ENCODE measurements at places on chromosomes 7 and 10. TPM values are rescaled to one million over a fixed set of nuclear protein-coding genes. Genes with fewer than 3 reads are reported as not detected.

Gene SLC18A3
- not detected for total RNA-seq

Gene TMEM26
- 1.5 TPM for total RNA-seq

- H3K27ac ChIP-seq: no peak overlapping the region
- H3K4me1 ChIP-seq: no peaks in the 10 kb centered on the region
- H3K27me3 ChIP-seq: peaks cover 5% of the 10 kb centered on the region
- DNase-seq: peak; percentile 63
- no peak overlapping the region for H3K4me3 ChIP-seq
These were observed 31.6 kb upstream of the TMEM254 start for GRCh38 chr10:80046629-80047441.

Gene WNT2
- 3.9 TPM for total RNA-seq

GRCh38 chr10:95289921-95290421, 832 bp downstream of the PDLIM1 start:
- H3K4me1 ChIP-seq: peaks cover 14% of the 10 kb centered on the region
- no peaks in the 10 kb centered on the region for H3K27me3 ChIP-seq
- no peak for DNase-seq

Gene GOLGA7B
- not detected for total RNA-seq

- H3K4me1 ChIP-seq: no peaks in the 10 kb centered on the region
- no peak overlapping the region for H3K27ac ChIP-seq
- no peaks in the 10 kb centered on the region for H3K36me3 ChIP-seq
These were observed 209.1 kb downstream of the CREB5 start for GRCh38 chr7:28621369-28621841.

- no peaks in the 10 kb centered on the region for H3K4me1 ChIP-seq
- H3K4me3 ChIP-seq: no peak overlapping the region
- H3K36me3 ChIP-seq: no peaks in the 10 kb centered on the region
- DNase-seq: no peak
- H3K27me3 ChIP-seq: no peaks in the 10 kb centered on the region
- no peak overlapping the region for H3K27ac ChIP-seq
These were observed 418.6 kb upstream of the NPVF start for GRCh38 chr7:25646726-25647413.

Gene CUBN
- total RNA-seq: 1.3 TPM

DNA sequence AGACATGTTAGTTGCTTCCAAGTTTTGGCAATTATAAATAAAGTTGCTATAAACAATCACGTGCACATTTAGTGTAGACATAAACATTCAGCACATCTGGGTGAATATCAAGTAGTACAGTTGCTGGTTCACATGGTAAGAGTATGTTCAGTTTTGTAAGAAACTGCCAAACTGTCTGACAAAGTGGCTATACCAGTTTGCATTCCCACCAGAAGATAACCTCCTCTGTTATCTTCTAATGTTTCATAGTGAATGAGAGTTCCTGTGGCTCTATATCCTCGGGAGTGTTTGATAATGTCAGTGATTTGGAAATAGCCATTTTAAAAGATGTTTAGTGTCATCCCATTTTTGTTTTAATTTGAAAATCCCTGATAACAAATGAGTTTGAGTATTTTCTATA, 259.6 kb upstream of the PLXDC2 start:
- H3K36me3 ChIP-seq: no peaks in the 10 kb centered on the region
- no peak overlapping the region for H3K27ac ChIP-seq
- no peaks in the 10 kb centered on the region for H3K4me1 ChIP-seq
- H3K4me3 ChIP-seq: no peak overlapping the region
- H3K27me3 ChIP-seq: no peaks in the 10 kb centered on the region
- DNase-seq: no peak

- H3K36me3 ChIP-seq: no peaks in the 10 kb centered on the region
- H3K4me3 ChIP-seq: no peak overlapping the region
- H3K4me1 ChIP-seq: no peaks in the 10 kb centered on the region
These were observed 66.5 kb downstream of the RAB11FIP2 start for GRCh38 chr10:117980216-117980615.

DNA sequence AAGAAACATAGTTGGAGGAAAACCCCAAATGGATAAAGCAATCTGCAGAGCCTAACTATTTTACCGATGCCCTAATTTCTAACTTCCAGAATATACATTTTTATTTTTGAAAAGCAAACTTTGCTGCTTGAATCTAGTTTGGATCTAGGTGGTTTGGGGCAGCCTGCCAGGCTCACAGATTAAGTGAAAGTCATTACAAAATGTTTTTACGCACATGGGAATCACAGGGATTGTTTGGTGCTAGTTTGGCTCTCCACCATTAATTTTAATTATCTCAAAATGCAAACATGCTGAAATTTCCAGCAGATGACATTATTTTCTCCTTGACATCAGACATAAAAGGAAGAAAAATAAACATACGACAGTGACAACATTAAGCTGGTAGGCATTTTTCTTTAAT, 166.7 kb upstream of the INHBA start:
- H3K27me3 ChIP-seq: no peaks in the 10 kb centered on the region
- peak; percentile 60 for DNase-seq
- no peaks in the 10 kb centered on the region for H3K36me3 ChIP-seq
- H3K4me1 ChIP-seq: peaks cover 10% of the 10 kb centered on the region

Gene AP5Z1
- 32.2 TPM for total RNA-seq

Gene METTL2B
- total RNA-seq: 30.9 TPM

GRCh38 chr10:30046476-30046875, 12.9 kb downstream of the JCAD start:
- H3K36me3 ChIP-seq: no peaks in the 10 kb centered on the region
- H3K27ac ChIP-seq: no peak overlapping the region
- no peak overlapping the region for H3K4me3 ChIP-seq
- no peaks in the 10 kb centered on the region for H3K4me1 ChIP-seq

DNA sequence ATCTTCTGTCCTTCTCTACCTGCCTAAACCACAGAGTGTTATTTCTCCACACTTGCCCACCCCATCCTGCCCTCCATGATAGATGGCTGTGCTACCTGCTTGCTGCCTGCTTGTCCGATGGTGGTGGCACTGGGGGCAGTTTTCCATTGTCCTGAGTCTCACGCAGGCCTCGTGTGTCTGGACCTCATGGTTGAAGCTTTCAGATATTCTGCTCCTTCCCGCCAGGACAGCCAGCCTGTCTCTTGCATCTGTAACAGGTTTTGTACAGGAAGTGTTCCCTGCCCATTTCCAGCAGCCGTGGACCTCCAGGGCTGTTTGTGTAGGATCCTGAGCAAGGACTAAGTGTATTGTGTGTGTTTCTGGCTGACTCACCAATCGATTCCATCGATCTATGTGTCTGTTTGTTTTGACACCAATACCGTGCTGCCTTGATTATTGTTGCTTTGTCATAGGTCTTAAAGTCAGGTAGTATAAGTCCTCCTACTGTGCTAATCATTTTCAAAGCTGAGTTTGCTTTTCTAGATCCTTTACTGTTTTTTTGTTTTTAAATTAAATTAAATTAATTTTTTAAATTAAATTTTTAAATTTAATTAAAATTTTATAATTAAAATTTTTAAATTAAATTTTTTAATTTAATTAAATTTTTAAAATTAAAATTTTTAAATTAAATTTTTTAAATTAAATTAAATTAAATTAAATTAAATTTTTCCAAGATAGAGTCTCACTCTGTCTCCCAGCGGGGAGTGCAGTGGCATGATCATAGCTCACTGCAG, 8.5 kb downstream of the IL15RA start:
- DNase-seq: no peak
- no peak overlapping the region for H3K27ac ChIP-seq
- H3K36me3 ChIP-seq: no peaks in the 10 kb centered on the region
- no peaks in the 10 kb centered on the region for H3K27me3 ChIP-seq

Gene TBX20
- total RNA-seq: not detected

Gene TDRD1
- not detected for total RNA-seq

DNA sequence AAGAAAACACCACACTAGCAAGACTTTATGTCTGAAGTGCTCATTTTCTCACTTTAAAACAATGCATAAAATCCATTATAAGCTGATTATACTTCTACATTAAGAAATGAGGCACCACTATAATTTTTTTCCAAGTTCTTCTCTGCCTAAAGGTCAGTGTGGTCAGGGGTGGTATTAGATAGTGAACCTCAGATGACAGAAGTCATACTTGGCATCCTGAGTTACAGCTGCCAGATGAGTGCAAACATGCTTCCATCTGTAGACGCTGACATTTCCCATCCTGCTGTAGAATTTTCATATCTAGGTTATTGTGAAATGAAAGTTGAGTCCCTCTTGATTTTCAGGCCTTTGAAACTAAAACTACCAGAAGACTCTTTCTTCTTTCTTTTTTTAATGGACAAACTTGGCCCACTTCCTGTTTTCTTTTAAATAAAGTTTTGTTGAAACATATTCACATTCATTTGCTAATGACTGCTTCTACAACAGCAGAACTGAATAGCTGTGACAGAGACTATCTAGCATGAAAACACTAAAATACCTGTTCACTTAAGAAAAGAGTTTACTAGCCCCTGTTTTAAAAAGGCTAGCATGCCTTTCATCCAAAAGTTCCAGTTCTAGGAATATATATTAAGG, 900.8 kb downstream of the XPNPEP1 start:
- H3K27me3 ChIP-seq: no peaks in the 10 kb centered on the region
- no peak overlapping the region for H3K27ac ChIP-seq
- no peak overlapping the region for H3K4me3 ChIP-seq
- DNase-seq: no peak
- H3K36me3 ChIP-seq: no peaks in the 10 kb centered on the region

DNA sequence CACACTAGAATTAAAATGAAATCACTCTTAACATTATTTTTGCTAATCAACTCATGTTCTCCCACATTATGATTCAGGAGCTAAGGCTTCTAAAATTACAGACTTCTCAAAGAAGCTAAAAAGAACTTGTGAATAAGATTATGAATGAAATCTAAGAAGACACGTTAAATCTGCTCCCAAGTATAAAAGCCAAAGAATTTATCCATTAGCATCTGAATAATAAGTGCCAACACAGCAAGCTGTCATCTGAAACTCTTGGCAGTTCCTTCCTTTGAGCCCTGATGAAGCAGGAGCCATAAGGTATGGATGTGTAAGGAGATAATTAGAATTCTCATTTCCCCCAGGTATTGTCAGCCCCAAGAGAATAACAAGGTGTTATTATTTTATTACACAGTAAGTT, 50.3 kb downstream of the TPK1 start:
- H3K27ac ChIP-seq: no peak overlapping the region
- no peak for DNase-seq
- H3K4me3 ChIP-seq: no peak overlapping the region
- H3K36me3 ChIP-seq: no peaks in the 10 kb centered on the region
- no peaks in the 10 kb centered on the region for H3K27me3 ChIP-seq

DNA sequence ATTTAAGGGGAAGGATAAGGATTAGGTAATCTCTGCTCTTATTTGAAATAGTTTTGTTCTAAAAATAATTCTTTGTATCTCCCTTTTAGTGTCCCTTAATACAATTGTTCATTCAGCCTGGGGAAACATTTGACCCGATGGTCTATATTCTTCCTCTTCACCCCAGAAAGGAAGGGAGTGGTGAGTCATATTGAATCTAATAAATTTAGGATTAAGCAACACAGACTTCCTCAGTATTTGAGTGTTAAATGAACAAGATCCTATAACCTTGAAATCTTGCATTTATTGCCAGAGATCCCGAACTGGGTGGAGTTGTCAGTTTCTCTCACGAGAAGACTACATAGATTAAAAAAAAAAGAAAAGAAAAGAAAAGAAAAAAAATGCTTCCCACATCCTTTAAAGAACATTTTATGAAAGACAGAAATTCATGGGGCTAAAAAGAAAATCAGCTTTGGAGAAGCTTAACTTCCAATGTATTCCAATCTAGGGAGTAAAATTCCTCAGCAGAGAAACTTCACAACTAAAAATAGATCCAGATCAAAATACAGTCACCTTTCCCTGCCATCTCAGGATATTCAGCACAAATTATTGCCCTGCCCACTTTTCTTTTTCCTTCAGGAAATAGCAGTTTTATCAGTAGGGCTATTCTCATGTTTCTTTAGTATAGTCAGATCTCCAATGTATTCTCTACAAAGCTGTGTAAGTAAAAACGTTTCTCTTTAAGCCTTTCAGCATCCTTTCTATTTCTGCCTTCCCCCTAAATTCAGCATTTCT, 82.2 kb downstream of the SEMA3D start:
- H3K27ac ChIP-seq: no peak overlapping the region
- H3K4me3 ChIP-seq: no peak overlapping the region
- peak; percentile 26 for DNase-seq
- H3K27me3 ChIP-seq: no peaks in the 10 kb centered on the region
- peaks cover 3% of the 10 kb centered on the region for H3K4me1 ChIP-seq
